ENCODE measurements at places on chromosomes 5 and 9. TPM values are rescaled to one million over a fixed set of nuclear protein-coding genes. Genes with fewer than 3 reads are reported as not detected.

Gene FAM78A
- polyA plus RNA-seq, result 11.9 TPM

Gene IFNA13
- polyA plus RNA-seq, result not detected

Gene SMIM33
- polyA plus RNA-seq, result 5.1 TPM

Gene SH3RF2
- 12.9 TPM for polyA plus RNA-seq

Gene GZMA
- 4.2 TPM for polyA plus RNA-seq

Gene GABRP
- not detected for polyA plus RNA-seq

Gene PCDHA9
- polyA plus RNA-seq, result not detected

Gene TMEM252
- polyA plus RNA-seq, result not detected

Gene IRX1
- polyA plus RNA-seq, result not detected

Gene KCNV2
- polyA plus RNA-seq, result not detected

GRCh38 chr9:37104183-37104889 is 16.0 kb upstream of the ZCCHC7 start:
- DNase-seq, result no peak

GRCh38 chr9:27888661-27889295 is 315.5 kb upstream of the C9orf72 start:
- no peak for DNase-seq

GRCh38 chr9:17752021-17752420 is 173.2 kb downstream of the SH3GL2 start:
- no peak for DNase-seq

DNA sequence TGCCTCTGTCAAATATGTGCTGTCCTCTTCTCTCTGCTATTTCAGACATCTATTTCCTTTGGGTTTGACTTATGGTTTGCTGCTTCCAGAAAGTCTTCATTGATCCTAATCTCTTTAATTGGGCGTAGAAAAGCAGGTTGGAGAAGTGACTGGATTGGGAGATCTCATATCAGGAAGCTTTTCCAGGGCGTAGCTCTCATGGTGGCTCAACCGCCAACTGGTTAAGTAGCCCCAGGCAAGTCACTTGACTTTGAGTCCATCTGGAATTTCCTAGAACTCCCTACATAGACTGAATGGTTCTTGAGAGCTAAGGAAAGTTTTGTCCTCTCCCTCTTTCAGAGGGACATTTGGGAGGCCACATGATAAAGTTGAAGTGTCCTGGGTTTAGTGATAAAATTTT is 192.3 kb upstream of the GLRA1 start:
- no peak for DNase-seq

DNA sequence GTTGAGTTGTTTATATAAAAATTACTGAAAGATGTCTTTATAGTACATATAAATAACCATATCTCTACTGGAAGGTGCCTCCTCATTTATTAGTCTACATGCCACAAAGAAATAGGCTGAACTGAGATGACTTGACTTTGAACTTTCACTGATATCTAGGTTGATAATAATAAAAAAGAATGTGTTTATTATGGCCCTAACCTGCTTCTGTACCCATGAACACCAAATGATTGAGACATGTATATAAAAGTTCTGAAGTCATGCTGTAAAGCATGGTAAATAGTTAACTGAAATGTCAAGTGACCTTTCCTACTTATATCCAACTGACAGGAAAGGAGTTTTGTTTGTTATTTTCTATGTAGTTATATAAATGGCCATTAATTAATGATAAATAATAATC is 33.2 kb upstream of the GRAMD2B start:
- DNase-seq, result no peak

- DNase-seq, result no peak
These were observed 753 bp downstream of the RPS6 start for GRCh38 chr9:19379283-19379682.

DNA sequence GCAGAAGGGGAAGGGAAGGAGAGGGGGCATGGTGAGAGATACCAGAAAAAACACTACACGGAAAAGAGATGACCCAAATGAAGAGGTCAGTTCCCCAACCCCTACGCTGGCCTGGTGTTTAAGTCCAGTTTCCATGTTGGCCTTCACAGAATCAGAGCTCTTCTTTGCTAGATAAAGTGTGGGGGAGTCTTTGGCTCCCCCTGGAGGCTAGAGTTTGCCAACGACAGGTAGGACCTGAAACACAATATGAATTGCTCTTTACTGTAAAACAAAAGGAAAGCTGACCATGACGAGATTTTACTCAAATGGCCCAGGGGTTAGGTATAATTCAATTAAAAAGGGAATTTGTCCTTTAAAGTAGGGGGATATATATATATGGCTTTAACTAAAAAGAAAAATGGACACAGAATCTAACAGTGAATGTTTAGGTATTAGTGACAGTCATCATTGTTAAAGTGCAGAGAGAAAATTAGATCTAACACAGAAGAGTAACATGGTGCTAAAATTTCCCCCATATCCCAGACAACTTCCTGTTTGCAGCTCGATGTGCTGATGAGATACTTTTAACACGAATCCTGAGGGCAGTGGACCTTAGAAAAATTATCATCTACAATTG is 92.0 kb downstream of the SV2C start:
- DNase-seq, result no peak

GRCh38 chr5:73637565-73637964 is 11.6 kb downstream of the ARHGEF28 start:
- no peak for DNase-seq

DNA sequence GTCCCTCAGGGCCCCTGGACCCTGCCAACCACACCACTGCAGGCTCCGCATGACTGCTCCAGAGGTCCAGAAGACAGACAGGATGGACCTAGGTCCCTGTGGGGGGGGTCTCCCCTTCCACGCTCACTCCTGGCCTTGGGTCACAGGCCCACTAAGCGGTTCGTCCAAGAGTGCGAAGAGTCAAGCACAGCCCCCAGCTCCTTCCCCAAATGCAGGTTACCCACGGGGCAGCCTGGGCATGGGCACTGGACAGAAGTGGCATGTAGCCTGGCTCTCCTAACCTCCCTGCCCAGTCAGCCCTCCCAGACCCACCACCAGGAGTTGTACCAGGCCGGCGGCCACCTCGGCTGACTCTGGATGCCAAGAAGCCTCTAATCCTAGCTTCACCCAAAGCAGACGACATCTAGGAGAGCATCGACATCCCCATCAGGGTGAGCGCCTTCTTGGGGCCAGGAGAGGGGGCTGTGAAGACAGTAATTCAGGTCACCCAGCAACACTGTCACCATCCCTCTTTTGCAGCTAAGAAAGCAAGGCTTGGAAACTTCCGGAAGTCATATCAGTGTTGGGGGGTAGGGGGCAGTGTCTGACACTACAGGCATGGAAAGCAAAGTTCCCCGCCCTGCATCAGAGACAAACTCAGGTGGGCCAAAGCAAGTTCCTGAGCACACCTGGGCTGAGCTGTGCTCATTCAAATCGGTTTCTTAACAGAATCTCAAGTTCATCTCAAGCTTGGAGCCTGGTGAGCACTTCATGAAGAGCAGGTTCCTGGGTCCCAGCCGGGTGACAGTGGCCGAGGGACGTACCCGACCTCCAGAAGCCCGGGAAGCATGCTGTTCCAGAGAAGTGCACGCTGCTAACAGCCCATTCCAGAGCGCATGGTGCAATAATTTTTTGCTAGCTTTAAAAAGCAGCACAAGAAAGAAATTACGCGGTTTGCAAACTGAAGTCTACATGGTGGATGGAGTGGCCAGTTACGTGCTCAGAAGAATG is 68.7 kb downstream of the SEMA4D start:
- no peak for DNase-seq

DNA sequence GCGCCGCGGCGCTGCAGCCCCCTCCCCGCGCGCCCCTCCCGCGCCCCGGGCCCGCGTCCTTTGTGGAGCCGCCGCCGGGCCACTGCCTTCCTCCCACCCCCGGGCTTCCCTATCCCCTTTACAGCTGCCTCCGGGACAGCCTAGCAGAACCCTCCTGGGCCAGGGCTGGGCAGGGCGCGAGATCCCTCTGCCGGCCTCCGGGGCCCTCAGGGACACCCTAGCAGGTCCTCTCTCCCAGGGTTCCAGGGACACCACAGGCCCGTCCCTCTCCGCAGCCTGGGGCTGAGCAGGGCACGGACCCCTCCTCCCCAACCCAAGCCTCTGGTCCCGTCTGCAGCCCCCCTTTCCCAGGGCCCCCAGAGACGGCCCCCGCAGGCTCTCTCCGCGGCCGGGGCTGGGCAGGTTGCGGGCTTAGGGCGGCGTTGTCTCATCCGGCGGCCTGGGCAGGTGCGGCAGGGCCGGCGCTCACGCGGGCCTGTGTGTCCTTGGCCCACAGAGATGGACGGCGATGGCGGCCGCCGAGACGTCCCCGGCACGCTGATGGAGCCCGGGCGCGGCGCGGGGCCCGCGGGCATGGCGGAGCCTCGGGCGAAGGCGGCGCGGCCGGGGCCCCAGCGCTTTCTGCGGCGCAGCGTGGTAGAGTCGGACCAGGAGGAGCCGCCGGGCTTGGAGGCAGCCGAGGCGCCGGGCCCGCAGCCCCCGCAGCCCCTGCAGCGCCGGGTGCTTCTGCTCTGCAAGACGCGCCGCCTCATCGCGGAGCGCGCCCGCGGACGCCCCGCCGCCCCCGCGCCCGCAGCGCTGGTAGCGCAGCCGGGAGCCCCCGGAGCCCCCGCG is 710 bp downstream of the WNK2 start:
- DNase-seq, result no peak

GRCh38 chr5:180526269-180526668 is 32.1 kb downstream of the CNOT6 start:
- DNase-seq, result no peak

DNA sequence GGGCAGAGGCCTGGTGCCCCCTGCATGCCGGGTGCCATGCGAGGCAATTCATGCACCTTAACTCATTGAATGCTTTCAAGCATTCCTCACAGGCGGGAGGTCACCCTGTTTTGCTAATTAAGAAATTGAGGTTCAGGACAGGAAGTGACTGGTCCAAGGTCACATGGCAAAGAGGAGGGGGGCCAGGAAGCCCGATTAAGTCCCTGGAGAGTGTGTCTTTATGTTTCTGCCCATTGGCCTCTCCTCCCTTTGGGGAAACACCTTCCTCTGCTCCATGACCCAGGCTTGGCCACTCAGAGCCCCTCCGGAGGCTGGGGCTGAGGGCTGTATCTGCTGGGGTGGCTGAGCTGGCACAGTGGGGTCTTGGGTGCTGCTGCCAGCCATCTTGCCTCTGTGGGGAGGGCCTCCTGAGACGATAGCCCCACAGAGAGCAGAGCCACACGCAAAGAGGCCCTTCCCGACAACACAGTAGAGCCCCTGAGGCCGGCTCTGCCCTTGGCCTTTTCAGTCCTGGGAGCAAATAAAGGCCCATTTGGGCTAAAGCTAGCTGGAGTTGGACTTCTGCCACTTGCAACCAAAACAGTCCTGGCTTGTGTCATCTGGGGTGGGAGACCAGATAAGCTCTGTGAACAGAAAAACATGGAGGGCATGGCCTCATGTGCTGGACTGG is 90.8 kb upstream of the NEURL1B start:
- DNase-seq, result peak; percentile 61

- no peak for DNase-seq
These were observed 10.1 kb downstream of the RNF145 start for GRCh38 chr5:159199225-159199624.

DNA sequence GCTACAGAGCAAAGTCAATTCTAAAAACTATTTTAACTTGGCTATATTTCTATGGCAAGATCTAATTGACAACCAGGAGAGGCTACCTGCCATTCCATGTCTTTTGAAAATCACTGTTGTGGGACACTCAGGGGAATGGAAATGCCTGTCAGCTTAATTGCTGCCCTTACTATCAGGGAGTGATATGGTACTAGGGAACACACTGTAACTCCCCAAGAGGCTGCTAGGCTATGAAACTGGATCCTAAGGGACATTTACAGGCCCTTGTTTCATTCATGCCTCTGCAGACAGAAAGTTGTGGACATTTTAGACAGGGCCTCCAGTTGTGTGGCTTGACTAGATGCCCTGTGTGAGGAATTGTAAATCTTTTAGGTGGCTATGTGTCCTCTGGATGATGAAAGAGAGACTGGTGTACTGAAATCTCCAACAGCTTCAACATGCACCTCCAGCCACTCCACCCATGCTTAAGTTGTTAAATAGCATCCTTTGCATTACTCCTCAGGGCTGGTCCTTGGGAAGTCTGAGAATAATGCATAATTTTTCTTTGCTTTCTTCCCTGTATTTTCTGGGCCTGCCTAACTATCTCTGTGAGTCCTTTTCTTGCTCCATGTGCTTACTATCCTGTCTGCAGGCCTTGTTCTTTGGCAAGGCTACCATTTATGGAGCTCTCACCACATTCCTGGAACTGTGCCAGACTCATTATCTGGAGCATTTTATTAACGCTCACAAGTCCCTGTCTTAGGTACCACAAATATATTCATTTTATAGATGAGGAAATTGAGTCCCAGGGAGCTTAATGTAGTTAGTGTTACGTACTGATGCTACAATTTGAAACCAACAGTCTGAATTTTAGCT is 3.2 kb downstream of the MROH2B start:
- no peak for DNase-seq

- no peak for DNase-seq
These were observed 8.2 kb upstream of the AHRR start for GRCh38 chr5:313265-313664.

GRCh38 chr5:139651043-139651834 is 3.1 kb downstream of the CXXC5 start:
- DNase-seq, result peak; percentile 87

GRCh38 chr9:81497091-81497490 is 192.3 kb downstream of the TLE1 start:
- no peak for DNase-seq

DNA sequence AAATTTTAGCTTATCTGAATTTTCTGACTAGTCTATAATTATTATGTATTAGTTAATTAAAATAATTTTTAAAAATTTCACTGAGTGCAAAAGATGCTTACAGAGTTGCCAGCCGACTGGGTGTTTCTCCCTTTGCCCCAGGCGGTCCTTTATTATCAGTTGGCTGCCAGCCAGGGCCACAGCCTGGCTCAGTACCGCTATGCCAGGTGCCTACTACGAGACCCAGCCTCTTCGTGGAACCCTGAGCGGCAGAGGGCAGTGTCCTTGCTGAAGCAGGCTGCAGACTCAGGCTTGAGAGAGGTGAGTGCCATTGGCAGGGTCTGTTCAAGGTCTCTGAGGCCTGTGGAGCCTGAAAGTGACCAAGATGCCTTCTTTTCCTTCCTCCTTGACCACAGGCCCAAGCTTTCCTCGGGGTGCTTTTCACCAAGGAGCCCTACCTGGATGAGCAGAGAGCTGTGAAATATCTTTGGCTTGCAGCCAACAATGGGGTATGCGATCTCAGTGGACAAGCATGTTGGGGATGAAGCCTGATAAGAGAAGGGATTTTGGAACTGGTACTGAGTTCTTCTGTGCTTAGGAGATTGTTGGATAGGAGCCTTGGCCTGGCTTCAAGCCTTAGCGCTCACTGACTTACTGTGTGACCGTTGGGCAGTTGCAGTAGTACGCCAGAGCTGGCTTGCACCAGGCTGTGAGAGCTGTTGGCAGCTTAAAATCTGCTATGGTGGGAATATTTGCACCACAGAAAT is 10.6 kb downstream of the DELE1 start:
- no peak for DNase-seq

DNA sequence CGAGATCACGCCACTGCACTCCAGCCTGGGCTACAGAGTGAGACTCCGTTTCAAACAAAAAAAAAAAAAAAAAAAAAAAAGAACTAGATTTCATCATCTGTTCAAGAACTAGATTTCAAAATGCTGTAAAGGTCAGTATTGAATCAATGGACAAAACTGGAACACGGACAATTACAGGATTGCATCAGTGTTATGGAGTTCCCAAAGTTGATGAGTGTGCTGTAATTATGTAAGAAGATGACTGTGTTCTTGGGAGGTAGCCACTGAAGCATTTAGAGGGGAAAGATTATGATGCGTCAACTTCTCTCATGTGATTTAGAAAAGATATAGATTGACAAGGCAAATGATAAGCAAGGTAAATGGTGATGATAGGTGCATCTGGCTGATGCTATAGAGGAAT is 6.5 kb downstream of the FAM240B start:
- no peak for DNase-seq

Data from sigmoid colon (tissue), 7 donors.